Endothelial cell (in vitro differentiated cells): ENCODE measurements at places on chromosomes 13 and 19.

DNA sequence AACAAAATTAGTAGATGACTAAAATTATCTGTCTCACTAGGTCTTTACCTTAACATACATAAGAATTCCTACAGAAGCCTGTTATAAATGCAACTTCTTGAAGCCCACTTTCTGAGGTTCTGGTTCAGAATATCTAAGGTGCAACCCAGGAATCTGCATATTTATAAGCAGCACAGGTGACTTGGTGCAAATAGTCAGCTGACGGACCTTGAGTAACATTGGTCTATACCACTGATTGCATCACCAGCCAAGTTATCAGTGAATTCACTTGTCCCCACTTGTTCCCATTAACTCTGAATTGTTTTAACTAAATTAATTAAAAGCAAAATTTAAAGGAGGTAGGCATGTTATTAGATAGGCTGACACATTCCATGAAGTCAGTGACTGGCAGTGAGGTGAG, 109.9 kb downstream of the FRY start:
- no peak for DNase-seq

- DNase-seq, result no peak
Observed at GRCh38 chr19:39736088-39736487, 1.7 kb downstream of the CLC start.

DNA sequence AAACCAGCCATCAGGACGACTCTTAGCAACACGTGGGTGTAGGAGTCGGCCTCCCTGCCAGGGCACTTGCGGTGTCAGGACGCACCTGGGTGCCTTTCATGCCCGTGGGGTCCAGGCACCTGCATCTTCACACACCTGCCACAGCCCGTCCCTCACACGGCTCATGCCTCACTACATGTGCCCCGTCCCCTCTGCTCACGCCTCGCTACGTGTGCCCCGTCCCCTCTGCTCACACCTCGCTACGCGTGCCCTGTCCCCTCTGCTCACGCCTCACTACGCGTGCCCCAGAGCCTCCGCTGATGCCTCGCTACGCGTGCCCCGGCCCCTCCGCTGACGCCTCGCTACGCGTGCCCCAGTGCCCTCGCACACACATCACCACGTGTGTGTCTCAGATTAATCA, 58.0 kb upstream of the F7 start:
- DNase-seq, result no peak

GRCh38 chr19:33385956-33386355, 12.4 kb downstream of the CEBPG start:
- no peak for DNase-seq

DNA sequence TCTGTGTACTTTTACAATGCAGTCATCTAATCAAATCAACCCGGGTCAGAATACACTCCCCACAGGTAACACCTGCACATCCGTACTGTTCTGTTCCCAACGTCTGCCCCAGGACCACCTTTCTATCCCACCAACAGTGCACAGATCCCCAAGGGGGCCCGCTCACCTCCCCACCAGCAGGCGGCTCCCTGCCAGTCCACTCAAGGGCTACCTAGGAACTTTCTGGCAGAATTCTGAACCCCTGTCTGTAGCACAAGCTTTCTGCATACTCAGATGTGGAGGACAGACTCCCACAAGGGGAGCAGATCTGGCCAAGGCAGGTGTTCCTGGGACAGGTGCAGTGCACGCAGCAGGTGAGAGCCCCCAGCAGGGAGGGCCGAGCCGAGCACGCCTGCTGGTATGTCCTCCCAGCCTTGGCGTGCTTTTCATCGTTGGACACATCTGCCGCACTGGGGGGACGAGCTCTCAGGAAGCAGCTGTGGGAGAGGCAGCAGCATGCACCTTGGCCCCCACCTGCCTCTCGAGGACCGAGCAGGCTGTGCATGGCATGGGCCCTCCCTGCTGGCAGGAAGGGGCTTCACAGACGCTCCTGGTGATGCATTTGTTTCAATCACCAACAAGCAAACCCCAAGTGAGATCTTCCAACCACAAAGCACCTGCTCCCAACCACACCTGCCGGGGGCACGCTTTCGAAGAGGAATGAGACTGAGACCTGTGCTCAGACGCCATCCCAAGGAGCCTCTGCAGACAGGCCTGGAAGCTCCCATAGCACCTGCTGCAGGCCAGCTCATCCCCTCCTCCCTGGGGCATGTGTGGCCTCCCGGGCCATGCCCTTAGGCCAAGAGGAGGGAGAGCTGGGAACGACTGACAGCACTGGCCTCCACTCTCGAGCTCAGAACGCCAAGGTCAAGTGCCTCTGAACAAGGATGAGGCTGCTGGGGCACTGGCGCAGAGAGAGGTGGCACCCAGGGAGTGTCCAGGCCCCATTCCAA, 35.9 kb downstream of the RAB20 start:
- DNase-seq, result no peak

DNA sequence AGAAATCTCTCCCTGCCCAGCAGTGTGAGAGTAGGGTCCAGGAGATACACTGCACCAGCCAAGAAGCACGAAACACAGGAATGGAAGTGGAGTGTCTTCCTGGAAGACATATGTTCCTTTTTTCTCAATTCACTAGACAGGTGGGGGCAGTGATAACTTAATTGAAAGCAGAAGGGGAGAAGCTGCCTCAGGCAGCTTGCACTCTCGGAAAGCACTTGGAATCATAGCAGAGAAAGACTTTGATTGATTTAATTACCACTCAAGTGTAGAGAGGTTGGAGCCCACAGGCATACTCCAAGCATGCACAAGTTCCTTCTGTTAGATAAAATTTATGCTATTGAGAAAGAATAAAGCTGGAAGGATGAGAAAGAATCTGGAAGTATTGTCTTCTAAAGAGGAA, 249.4 kb downstream of the SLITRK6 start:
- no peak for DNase-seq

DNA sequence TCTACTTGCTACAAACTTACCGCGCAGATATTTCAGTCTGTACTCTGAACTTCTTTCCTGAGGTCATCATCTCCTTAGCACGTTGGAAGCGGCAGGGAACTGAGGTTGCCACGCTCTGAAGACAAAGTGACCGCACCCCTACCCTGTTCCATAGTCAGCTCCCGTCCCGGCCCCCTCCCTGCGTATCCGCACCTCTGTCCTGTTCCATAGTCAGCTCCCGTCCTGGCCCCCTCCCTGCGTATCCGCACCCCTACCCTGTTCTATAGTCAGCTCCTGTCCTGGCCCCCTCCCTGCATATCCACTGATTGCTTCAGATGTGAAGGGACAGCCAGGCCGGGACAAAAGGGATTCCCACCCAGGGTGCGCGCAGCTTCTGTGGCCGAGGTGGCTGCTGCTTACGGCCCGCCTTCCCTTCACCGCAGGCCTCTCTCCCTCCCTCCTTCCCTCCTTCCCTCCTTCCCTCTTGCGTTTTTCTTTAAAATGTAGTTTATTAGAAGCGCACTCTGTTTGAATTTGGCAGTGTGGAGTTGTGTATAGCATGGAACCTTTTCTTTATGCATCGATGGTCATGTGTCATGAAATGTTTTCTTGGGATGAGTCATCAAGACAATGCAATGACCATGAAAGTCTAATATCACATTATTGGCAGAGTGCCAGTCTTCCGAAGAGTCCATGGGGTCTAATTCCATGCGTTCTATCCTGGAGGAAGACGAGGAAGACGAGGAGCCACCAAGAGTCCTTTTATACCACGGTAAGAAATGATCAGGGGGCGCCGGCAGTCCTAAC, 21.9 kb upstream of the NDUFS7 start:
- DNase-seq, result no peak

DNA sequence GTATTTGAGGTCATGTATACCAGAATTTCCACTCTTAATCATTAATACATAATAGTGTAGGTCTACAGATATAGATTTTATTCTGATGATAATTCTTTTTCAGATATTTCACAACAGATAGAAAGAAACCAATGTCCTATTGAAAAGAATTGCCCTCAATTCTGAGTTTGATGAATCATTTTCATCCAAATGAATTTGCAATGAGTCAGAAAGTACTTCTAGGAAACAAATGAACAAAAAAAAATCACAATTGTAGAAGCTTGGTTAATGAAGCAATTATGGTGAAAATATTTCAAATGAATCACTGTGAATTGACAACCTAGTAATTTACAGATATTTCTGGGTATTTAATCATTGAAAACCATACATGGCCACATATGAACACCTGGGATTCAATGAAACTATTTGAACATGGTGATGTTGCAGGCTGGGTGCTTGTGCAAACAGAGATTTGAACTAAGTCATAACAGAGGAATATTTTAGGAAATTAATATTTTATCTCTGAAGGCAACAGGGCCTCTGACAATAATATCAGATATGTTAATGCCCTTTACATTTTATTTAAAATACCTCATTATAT, 360.9 kb downstream of the SLITRK5 start:
- DNase-seq, result no peak

DNA sequence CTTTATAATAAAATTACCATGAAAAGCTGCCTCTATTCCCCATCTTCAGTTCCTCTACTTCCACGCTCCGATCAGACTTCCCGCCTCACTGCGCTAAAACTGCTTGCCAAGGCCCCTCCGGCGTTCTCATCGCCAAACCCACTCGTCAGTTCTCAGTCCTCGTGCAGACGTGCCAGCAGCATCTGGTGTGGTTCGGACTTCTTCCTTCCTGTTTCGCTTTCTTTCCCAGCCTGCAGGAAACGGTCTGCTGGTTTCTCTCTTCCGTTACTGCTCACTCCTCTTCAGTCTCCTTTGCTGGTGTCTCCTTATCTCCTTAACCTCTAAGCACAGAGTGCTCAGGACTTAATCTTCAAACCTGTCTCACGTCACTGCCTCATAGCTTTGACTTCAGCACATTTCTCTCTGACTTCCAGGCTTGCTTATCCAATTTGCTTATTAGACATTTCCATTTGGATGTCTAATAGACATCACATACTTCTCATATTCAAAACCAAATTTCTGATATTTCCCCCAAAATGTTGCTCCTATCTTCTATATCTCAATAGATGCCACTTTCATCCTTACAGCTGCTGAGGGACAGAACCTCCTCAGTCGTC, 40.3 kb downstream of the RCBTB2 start:
- DNase-seq, result peak; percentile 55

GRCh38 chr13:48586591-48587103, 53.8 kb upstream of the RCBTB2 start:
- DNase-seq, result peak; percentile 45

DNA sequence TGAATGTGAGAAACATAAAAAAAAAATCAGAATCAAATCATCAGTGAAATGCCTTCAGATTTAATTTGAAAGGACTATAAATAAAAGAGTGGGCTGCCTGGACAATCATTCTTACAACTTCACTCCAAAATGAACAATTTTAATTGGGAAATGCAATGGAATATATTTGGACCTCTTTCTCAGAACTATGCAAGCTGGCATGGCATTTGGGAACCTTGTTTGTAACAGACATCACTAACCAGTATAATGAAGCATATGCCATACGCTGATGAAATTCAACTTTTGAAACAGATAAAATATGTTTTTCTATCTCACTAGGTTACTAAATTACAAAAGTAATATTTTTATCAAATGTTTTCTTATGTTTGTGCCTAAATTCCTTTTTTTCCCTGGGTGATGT, 64.2 kb upstream of the FAM216B start:
- no peak for DNase-seq

- no peak for DNase-seq
Observed at GRCh38 chr13:99527301-99527700, 26.0 kb downstream of the TM9SF2 start.

GRCh38 chr13:50291611-50292010, 276.4 kb downstream of the KCNRG start:
- DNase-seq, result no peak

DNA sequence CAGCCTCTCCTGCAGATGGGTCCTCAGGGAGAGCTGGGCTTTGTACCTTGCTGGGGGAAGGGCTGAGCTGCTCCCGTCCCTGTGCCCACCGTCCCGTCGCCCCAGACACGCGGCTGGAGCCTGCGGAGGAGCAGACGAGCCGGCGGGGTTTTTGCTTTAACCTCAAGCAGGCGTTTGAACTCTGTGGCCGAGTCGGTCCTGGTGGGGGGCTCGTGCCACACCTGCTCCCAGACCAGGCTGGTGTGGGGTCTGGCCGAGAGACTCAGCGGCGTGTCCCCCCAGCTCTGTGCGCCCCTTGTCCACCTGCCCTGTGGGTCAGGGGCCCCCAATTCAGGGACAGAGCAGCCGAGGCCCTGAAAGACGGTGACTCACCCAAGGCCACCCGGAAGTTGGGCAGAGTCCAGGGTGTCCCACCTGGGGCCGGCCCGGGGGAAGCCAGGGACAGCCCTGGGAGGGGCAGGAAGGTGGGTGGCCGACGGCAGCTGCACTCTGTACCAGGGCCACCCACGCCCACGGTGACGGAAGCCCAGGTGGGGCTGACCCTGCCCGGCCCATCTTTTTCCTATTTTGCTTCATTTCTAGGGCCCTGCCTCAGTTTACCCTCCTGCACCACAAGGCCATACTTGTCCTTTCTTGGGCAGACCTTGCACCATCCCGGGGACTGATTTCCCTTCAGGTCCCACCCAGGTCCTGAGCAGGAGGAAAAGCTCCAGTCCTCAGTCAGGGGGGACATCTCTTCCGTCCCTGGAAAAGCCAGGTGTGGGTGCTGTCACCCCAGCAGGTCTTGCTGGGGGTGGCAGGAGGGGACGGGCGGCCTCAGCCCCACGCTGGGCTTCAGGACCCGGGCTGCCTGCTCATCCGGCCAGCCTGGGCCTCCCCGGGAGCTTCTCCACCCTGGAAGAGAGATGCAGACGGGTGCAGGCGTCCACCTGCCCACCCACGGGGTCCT, 5.3 kb downstream of the EFNA2 start:
- DNase-seq, result no peak

- no peak for DNase-seq
Observed at GRCh38 chr19:46952874-46953273, 66.8 kb upstream of the NPAS1 start.

- no peak for DNase-seq
Observed at GRCh38 chr19:11005521-11005920, 44.7 kb downstream of the SMARCA4 start.

- DNase-seq, result no peak
Observed at GRCh38 chr13:91214031-91214430, 133.5 kb upstream of the MIR17HG start.

GRCh38 chr13:43782686-43783085, 4.1 kb downstream of the ENOX1 start:
- no peak for DNase-seq

GRCh38 chr13:99288089-99288488, 19.1 kb downstream of the GPR183 start:
- no peak for DNase-seq

DNA sequence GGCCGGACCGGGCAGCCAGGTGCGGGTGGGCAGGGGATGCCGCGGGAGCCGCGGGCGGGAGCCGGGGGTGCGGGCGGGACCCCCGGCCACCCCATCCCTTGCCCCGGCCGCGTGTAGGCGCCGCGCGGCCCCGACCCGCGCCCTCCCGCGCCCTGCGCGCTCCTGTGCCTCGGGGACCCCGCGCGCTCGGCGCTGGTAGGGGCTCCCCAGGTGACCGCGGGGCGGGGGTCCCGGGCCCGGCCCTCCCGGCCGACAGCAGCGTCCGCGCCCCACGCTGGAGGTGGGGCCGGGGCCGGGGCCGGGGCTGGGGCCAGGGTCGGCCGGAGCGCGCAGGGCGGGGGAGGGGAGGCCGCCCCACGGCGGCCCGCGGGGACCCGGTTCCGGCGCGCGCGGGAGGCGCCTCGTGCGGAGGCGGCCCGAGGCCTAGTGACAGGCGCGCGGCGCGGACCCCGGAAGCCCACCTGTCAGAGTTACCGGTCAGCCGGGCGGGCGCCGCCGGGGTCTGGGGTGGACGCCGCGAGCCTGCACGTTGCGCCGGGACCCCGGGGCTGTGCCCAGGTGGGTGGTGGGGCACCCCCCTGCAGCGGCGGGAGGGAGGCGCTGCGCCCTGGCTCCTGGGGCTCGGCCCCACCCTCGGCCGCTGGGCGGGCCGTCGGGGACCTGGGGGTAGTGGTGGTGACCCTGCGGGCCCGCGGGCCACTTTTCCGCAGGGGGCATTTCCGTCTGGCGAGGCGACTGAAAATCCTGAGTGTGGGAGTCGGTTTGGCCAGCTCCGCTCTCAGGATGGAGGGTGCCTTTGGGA, 518 bp downstream of the TFDP1 start:
- DNase-seq, result no peak
